ENCODE measurements at places on chromosomes 4 and X.

- DNase-seq, result no peak
Observed at GRCh38 chrX:66638591-66639500, at the start of gene EDA2R. TSS of gene EDA2R (minus strand) at chrX:66639078. CDS start at chrX:66616020, 23,058 bp downstream.

- DNase-seq, result no peak
Observed at GRCh38 chrX:43604753-43605152, 51.3 kb upstream of the MAOA start.

GRCh38 chrX:79107891-79108718 is 36.4 kb upstream of the GPR174 start:
- DNase-seq, result no peak

- no peak for DNase-seq
Observed at GRCh38 chr4:164659765-164660164, 94.2 kb upstream of the SMIM31 start.

- DNase-seq, result no peak
Observed at GRCh38 chr4:150999086-150999485, 16.0 kb downstream of the LRBA start.

- DNase-seq, result no peak
Observed at GRCh38 chr4:83866834-83867621, 331.1 kb downstream of the GPAT3 start.

DNA sequence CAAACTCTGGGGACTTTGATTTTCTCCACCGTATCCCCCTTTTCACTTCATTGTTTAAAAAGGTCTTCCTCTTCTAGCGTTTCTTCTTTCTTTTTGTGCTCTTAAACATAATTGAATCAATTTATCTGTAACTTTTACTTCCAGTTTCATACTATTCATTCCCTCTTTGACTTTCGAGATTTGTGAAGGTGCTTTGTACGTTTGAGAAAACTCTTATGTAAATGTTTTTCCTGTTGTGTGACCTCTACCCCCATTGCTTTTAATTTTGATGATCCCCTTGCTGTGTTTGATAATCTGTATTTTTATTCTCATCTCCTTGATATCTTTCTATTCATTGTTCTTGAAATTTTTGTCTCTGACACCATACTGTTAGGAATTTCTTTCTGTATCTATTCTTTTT is 4.8 kb downstream of the USP38 start:
- no peak for DNase-seq

GRCh38 chr4:145484225-145484846 is 2.7 kb downstream of the SMAD1 start:
- no peak for DNase-seq

- DNase-seq, result no peak
Observed at GRCh38 chrX:117407449-117408150, 709.0 kb downstream of the KLHL13 start.

All from stimulated activated CD8-positive, alpha-beta memory T cell treated with anti-CD3 and anti-CD28 coated beads, Interleukin-4, amount 100 ng/mL, for 1 hour (primary cell).